NCI-H774 (cell line): ENCODE measurements at places on chromosomes 1 and 21.
A peak's percentile ranks its signal among the peaks of the same experiment; 100 is the strongest.

GRCh38 chr1:48937732-48938131 lies 161.0 kb upstream of the BEND5 start:
- no peak for DNase-seq

DNA sequence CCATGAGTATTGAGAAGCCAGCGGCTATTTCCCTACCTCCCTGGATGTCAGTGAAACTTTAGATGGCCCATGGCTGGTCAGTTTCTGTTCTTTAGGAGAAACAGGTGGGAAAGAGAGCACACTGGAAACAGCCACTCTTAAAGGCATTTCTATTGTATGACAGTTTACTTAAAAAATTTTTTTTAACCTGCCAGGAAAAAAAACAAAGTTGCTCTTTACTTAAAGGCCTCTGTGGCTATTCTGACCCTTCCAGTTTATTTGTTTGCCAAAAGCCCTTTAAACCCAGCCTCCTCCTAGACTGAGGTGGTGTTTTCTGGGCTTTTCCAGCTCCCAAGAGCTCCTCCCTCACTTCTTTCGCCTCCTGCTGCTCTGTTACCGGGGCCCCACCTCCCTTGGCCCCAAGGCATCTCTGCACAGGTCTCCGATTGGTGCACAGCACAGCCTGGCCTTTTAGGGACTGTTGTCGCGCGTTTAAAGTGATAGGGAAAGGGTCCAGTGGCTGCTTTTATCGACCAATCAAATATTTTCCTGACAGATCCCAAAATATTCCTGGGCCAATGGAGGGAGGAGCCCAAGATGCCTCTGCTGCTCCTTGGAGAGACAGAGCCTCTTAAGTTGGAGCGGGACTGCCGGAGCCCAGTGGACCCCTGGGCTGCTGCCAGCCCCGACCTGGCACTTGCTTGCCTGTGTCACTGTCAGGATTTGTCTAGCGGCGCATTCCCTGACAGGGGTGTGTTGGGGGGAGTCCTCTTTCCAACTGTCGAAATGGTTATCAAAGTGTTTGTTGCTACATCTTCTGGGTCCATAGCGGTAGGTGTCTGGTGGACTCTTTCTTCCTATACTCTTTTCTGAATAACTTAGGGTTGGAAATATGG lies at the start of gene SH3BGR:
SH3BGR (plus strand) TSS at position 639 of the 875 bp plus-strand sequence; CDS start at position 766, 127 bp downstream.
- DNase-seq, result no peak

- DNase-seq, result no peak
These were observed 108.0 kb downstream of the PBX1 start for GRCh38 chr1:164667001-164667400.

DNA sequence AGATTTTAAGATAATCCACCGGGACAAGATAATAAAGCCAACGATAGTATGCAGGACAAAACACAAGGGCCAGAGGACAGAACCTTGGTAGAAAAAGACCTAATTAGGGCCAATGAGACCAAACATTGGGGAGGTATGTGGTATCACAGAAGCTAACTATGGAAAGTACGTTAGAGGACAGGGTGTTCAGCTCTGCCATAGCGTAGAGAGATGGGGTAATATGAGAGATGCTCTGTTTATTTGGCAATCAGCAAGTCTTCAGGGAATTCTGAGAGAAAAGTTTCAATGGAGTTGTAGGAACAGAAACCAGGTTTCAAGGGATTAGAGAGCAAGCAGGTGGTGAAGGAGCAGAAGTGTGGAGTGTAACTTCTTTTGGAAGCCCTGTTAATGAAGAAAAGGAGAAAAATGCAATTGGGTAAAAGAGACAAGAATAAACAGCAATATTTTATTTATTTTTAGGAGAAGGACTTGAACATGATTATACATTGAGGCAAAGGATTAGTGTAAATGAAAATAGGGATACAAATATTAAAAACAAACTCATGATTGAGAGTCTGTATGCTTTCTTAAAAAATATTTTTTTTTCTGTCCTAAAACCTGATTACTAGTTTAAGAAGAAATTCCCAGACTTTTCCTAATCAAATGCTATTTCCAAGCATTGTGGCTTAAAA lies 24.0 kb downstream of the EEIG2 start:
- no peak for DNase-seq

DNA sequence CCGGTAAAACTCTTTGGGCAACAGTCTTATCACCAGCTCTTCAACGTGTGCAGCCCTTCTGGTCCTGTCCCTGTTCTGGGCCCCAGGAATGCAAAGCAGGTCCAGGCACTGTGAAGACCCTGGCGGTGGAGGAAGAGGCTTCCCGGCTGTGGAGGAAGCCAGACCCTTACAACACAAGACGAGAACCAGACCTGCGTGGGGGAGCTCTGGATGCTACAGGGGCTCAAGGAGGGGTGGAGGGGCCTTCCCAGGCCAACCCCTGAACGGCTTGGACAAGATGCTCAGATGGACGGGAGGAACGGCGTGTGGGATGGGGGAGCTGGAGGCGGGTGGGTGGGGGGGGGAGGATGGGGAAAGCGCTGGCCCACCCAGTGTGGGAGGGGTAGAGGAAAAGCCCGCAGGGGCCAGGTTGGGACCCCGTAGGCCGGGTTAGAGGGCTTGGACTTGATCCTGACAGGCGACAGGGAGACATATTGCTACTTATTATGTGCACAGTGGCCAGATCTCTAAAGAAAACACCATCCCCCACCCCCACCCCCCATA lies 5.1 kb upstream of the OLIG2 start:
- no peak for DNase-seq

DNA sequence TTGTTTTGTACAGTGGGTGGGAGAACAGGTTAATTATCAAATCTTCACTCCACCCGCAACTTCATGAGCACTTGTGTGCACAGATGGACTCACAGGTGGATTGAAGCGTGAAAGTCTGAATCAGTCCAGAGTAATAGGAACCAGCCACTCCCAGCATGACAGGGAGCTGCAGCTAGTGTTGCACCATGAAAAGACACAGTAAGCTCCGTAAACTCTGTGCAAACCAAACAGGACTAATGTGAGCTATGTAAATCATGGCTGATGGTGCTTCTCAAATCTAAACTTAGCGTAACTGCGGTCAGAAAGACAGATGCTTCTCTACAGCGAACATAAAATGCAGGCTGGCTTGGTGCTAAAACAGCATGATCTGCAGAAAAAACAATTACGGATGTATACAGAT lies 114.4 kb downstream of the CENPF start:
- no peak for DNase-seq

GRCh38 chr1:115098979-115099692 lies 9.8 kb upstream of the TSPAN2 start:
- DNase-seq, result peak; percentile 74

- no peak for DNase-seq
These were observed 9.2 kb downstream of the SRSF4 start for GRCh38 chr1:29172415-29172939.
